ENCODE measurements at places on chromosomes 4 and X.
A peak's percentile ranks its signal among the peaks of the same experiment; 100 is the strongest.

GRCh38 chrX:128975745-128976144, 547.5 kb downstream of the SMARCA1 start:
- DNase-seq = no peak

DNA sequence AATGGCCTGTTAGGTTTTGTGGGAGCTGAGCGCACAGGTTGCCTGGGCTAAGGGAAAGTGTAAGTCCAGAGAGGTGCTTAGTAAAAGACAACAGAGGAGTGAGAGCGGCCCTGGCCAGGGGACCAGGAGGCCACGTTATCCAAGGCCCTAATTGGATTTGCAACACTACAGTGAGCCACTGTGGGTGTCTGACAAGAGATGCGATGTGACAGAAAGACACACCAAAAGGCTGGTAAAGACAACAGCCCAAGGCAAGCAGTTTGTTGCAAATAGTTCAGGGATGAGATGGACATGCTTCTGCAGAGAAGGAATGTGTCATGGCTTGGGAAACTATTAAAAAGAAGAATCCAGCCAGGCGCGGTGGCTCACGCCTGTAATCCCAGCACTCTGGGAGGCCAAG, 162.7 kb upstream of the KIT start:
- DNase-seq = no peak

DNA sequence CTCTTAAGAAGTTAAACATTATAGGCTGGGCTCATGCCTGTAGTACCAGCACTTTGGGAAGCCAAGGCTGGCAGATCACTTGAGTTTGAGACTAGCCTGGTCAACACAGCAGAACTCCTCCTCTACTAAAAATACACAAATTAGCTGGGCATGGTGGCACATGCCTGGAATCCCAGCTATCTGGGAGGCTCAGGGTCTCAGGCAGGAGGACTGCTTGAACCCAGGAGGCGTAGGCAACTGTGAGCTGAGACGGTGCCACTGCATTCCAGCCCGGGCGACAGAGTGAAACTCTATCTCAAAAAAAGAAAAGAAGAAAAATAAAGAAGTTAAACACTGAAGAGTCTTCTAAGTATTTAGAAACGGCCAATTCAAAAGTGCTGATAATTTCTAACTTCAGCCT, 164.3 kb upstream of the GALNTL6 start:
- no peak for DNase-seq

DNA sequence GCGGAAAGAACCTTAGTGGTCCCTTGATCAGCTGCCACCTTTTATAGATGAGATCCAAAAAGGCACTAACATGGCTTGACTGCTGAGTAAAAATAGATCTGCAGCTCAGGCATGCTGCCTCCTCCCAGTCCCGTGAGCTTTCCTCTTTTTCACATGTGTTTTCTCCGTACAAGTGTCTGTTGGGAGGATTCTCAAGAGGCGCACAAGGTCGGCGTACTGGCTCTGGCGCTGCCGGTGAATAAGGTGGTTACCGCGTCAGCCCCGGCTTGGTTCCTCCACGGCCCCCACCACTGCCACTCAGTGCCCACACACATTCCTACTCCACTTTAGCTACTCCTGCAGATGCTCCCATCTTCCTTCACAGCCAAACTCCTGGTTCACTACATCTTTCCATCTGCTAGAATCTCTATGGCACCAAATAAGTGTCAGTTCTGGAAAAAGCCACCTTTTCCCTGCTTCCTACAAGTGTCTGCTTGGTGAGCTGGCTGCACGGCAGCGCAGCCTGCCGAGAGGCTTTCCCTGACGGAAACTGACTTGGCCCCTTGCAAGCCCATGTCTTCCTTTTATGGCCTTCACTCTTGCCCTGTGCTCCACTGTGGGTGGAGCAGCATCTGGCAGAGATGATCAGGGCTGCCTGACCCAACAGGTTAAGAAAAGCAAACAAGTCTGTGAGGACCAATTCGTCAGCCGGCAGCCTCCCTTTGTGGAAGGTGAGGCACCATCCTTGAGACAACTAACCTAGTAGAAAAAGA, 99.8 kb downstream of the KLHL8 start:
- DNase-seq = no peak

- no peak for DNase-seq
Measured at GRCh38 chrX:83934220-83934619, 73.3 kb downstream of the CYLC1 start.

DNA sequence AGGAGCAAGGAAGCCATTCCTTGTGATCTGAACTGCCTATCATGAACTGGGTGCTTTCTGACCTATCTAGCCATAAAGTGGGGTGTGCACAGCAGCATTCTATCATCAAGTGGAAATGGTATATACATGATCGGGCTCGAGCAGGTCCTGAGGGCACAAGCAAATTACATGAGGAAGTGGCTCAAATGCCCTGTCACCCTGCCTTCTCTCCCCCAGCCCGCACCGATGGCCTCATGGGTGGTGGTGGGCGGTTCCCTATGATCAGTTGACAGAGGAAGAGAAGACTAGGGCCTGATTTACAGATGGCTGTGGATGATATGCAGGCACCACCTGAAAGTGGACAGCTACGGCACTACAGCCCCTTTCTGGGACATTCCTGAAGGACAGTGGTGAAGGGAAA, 46.3 kb upstream of the BCLAF3 start:
- no peak for DNase-seq

- no peak for DNase-seq
Measured at GRCh38 chr4:47349326-47349725, 114.2 kb downstream of the COMMD8 start.

DNA sequence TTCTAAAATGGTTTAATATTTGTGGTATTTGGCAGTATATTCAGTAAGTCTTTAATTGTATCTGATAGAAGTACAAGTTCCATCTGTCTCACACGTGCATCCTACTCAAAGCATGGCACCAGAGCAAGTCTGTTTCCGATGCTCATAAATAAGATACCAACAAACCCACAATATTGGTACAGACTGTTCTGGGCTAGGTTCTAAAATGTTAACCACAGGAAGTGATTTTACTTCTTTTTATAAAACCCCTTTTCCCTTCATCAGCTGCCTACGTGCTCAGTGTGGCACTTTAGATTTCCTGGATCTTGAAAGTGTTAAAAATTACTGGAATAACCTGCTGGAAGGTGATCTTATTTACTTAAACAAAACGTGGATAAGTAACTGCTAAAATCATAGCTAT, 165.1 kb downstream of the CFAP299 start:
- no peak for DNase-seq

DNA sequence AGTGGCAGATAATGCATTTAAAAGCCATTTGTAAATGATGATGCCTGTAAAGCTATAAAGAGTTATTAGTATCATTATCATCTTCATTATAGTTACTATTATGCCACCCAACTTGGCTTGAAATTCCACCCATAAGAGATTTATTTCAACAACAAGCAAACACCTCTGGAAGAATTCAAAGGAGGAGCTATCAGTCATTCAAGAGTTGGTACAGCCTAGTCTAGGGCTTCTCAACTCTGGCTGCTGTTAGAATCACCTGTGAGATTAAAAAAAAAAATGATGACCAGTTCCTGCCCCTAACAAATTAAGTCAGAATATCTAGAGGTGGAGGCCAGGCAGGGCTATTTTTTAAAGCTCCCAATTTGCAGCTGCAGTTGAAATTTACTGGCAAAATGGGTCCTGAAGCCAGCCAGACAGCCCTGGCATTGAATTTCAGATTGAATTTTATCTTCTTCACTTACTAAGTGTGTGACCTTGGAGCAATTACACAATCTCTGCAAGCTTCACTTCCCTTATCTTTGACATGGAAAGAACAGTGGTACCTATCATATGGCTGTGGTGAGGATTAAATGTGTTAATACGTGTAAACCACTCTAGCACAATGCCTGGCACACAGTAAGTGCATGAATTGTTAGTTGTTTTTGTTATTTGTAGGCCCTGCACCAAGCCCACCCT, 52.9 kb upstream of the EDA start:
- DNase-seq = no peak

- DNase-seq = no peak
Measured at GRCh38 chr4:146159384-146160058, 16.0 kb upstream of the LSM6 start.

- DNase-seq = no peak
Measured at GRCh38 chr4:3747581-3747904, 18.6 kb upstream of the ADRA2C start.

- no peak for DNase-seq
Measured at GRCh38 chrX:136626891-136627290, 21.1 kb upstream of the CD40LG start.

GRCh38 chrX:149010013-149010852, 494.9 kb downstream of the IDS start:
- peak; percentile 58 for DNase-seq

GRCh38 chr4:184346682-184347081, 127.7 kb downstream of the IRF2 start:
- DNase-seq = no peak

GRCh38 chr4:1579001-1579900, 104.9 kb downstream of the FAM53A start:
- no peak for DNase-seq

DNA sequence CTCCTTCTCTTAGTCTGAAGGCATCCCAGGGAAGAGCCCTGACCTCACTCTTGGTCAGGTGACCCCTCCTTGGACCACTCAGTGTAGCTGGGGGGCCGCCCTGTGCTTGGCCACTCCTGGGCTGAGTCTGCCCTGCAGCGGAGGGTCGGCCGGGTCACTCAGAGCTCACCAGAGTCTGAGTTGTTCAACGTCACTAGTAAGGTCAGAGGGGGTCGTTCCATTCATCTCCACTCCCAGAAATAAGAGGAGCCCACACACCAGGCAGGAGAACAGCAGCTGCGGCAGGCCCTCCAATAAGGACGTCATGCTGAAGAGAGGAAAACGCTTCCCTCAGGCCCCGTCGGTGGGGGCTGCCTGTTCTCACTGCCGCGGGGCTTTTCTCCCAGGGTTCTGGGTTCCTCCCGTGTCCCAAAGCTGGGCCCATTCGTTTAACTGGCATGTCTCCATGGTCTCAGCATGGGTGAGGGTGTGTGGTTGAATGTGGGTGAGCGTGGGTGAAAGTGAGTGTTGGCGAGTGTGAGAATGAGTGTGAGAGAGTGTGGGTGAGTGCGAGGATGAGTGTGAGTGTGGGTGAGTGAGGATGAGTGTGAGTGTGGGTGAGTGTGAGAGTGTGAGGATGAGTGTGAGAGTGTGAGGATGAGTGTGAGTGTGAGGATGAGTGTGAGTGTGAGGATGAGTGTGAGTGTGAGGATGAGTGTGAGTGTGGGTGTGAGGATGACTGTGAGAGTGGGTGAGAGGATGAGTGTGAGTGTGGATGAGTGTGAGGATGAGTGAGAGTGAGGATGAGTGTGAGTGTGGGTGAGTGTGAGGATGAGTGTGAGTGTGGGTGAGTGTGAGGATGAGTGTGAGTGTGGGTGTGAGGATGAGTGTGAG, 47.7 kb downstream of the ING2 start:
- no peak for DNase-seq

GRCh38 chrX:49166914-49167739, 4.6 kb downstream of the MAGIX start:
- no peak for DNase-seq

- no peak for DNase-seq
Measured at GRCh38 chr4:40980318-40980883, 230.6 kb downstream of the NSUN7 start.
